Activated CD8-positive, alpha-beta T cell treated with anti-CD3 and anti-CD28 coated beads for 36 hours (primary cell): ENCODE measurements at places on chromosomes 3 and 15. TPM values are rescaled to one million over a fixed set of nuclear protein-coding genes. Genes with fewer than 3 reads are reported as not detected.

The ATP13A5 gene
- not detected for total RNA-seq

The TMCO5A gene
- not detected for total RNA-seq

The LRRC34 gene
- 6.6 TPM for total RNA-seq

The IQCF2 gene
- not detected for total RNA-seq

The ITGA11 gene
- total RNA-seq, result 3.6 TPM

The HCLS1 gene
- total RNA-seq, result 199 TPM

The SLC6A1 gene
- total RNA-seq, result not detected

The ZNF609 gene
- 37.2 TPM for total RNA-seq

The GPR87 gene
- not detected for total RNA-seq

The LMAN1L gene
- total RNA-seq, result not detected

The GOLGA8M gene
- total RNA-seq, result 1.0 TPM

The PRSS50 gene
- total RNA-seq, result not detected

The AMOTL2 gene
- total RNA-seq, result not detected

The GOLGA8T gene
- not detected for total RNA-seq

The KNG1 gene
- total RNA-seq, result not detected

The TTBK2 gene
- 9.9 TPM for total RNA-seq

The GOLGA8J gene
- not detected for total RNA-seq

The BFSP2 gene
- 0.51 TPM for total RNA-seq

The MYO1E gene
- 20.3 TPM for total RNA-seq

The TMEM43 gene
- total RNA-seq, result 19.7 TPM

The IGSF10 gene
- not detected for total RNA-seq

The ZIC1 gene
- total RNA-seq, result not detected

The C15orf62 gene
- 0.61 TPM for total RNA-seq

The RCN2 gene
- total RNA-seq, result 21.8 TPM
